Thyroid gland (tissue), 4 donors: ENCODE measurements at places on chromosomes 7 and 10.

DNA sequence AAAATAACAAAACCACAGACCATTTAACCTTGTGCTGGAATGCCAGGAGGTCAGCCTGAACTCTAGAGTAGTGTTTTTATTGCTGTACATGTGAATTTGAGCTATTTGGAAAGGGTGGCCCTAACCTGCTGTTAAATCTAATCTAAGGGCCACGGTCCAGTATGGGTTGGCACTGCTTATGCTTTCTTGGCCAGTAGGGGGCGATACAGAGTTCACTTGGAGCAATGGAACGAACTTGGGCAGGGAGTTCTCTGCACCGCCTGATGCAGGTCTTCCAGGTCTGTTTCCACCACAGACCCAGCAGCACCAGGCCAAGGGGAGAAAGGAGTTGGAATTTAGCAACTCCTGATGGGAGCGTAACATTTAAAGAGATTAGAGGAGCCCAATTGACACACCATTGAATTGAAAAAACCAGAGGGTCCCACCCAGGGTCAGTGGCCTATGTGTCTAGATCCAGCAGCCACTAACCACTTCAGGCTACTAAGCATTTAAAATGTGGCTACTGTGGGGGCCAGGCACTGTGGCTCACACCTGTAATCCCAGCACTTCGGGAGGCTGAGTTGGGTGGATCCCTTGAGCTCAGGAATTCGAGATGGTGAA is 75.7 kb upstream of the EFCAB10 start:
- no peak for DNase-seq

DNA sequence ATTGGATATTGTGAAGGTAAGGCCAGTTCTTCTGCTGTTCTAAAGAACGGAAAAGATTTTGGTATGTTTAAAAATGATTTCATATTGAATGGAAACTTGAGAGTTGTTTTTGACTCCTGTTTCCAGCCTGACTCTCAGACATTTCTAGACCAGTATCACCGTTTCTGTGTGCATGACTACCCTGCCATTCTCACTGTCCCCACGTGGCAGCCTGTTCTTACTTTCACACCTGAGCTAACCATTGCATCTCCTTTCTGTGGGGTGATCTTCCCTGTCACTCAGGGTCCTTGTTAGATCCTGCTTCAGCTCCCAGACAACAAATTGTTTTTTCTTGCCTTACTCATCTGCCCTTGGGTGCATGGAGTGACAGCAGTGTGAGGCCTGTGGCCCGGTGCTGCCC is 38.9 kb downstream of the GLRX3 start:
- no peak for DNase-seq

- DNase-seq: peak; percentile 75
Observed at GRCh38 chr10:110746254-110746826, 102.2 kb downstream of the RBM20 start.

- peak; percentile 14 for DNase-seq
Observed at GRCh38 chr10:118730756-118731456, 23.9 kb downstream of the CACUL1 start.
